Stimulated activated CD4-positive, alpha-beta T cell treated with anti-CD3 and anti-CD28 coated beads, Interleukin-15, amount 100 ng/mL, for 48 hours (primary cell): ENCODE measurements at places on chromosomes 1 and 21.

GRCh38 chr1:211348547-211348946 is 21.9 kb downstream of the TRAF5 start:
- no peak for DNase-seq

GRCh38 chr21:36783612-36784374 is 84.9 kb downstream of the SIM2 start:
- no peak for DNase-seq

GRCh38 chr1:44786841-44787426 is 1.0 kb downstream of the BEST4 start:
- DNase-seq, result no peak

DNA sequence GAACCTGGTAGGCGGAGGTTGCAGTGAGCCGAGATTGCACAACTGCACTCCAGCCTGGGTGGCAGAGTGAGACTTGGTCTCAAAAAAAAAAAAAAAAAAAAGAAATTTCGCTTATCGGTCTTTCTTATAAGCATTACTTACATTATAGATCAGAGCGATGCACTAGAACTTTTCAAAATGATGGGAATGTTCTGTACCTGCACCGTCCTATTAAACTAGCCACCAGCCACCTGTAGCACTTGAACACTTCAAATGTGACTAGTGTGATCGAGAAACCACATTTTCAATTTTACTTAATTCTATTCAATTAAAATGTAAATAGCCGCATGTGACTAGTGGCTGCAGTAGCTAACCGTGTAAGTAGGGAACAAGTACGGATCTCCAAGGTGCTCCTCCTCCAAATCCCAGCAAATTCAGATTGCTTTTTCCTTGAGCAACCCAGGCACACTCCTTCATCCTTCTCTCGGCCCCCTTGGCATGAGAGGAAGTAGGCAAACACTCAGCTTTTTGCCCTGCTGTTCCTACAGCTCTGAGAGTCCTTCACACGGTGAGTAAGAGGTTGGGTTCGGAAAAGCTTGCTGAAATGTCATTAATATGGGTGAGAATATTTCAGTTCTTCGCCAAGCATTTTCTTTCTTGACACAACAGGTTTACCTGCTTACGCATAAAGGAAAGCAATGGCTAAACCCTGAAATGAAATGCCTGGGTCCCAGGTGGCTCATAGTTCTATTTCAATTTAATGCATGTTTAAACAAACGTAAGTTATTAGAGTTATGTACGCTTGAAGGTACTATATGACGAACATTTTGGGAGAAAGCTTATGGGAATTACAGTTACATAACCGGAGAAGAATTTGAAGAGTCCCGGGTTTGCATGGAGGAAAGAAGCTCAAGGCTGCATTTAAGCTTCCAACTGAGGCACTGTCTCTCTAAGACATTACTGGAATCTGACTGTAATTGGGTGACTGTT is 69.5 kb upstream of the HUNK start:
- no peak for DNase-seq

DNA sequence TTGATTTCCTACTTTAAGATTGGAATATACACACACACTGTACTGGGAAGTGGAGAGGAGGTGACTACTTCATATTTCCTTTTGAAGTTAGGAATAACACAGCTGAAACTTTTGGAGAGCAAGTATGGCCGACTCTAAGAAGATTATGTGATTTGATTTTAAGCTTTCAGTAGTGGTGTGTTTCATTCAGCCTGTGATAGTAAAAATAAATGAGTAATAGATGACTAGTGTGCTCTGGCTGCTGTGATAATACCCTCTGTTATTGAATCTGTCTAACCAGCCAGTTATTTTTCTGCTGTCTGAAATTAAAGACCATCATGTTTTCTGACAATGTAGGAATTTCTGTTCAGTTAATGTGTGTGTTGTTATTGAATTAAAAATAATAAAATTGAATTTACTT is 48.3 kb downstream of the CTTNBP2NL start:
- no peak for DNase-seq

DNA sequence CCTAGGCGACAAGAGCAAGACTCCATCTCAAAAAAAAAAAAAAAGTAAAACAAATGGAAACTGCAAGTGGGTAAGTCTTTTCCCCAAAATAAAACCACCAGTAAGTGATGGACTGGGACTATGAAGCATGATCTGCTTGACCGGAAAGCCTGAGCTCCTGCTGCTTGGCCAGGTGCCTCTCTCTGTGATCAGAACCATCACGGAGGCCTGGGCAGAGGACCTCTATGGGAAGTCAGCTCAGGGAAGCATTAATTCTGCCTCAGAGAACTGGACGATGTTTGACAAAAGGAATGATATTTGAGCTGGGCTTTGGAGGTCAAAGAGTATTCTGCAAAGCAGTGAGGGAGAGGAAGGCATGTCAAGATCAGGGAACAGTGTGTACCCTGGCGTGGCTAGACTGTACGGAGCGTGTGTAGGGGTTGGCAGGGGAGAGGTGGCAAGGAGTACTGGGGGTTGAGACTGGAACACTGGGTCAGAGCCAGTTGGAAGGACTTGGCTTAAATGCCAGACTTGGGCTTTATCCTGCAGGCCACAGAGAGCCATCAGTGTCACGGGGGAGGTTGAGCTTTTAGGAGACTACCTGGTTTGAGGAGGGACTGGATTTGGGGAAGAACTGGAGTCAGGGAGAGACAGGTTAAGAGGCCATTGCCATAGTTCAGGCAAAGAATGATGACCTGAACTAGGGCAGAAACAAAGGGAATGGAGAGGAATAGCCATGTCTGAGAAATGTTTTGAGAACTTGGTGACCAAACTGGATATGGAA is 16.4 kb downstream of the ATP1A2 start:
- DNase-seq, result no peak

- DNase-seq, result peak; percentile 25
Observed at GRCh38 chr1:183590244-183591191, at the start of gene NCF2. Gene NCF2 (minus strand): TSS chr1:183590459. CDS start chr1:183590329, 130 bp downstream.

- peak; percentile 67 for DNase-seq
Observed at GRCh38 chr1:9874959-9875635, 35.0 kb downstream of the CTNNBIP1 start.

- no peak for DNase-seq
Observed at GRCh38 chr1:74811436-74812179, 78.7 kb downstream of the TYW3 start.

DNA sequence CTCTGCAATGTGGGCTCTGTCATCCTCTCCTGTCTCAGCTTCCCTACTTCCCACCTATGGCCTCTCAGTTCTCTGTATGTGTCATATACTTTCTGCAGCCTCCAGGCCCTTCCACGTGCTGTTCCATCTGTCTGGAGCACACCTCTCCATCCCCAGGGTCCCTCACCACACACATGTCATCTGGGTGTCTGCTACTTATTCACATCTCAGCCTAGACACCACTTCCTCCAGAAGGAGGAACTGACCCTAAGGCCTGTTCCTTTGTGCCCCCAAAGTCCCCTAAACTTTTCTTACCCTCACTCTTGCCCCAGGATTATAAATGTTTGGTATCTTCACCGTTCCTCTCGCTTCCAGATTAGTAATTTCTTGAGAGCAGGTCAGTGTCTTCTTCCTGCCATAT is 10.1 kb downstream of the LACTBL1 start:
- no peak for DNase-seq

- no peak for DNase-seq
Observed at GRCh38 chr1:243663651-243664050, 186.4 kb downstream of the AKT3 start.

- DNase-seq, result no peak
Observed at GRCh38 chr1:169132512-169133227, 26.2 kb downstream of the ATP1B1 start.

- DNase-seq, result no peak
Observed at GRCh38 chr21:43321111-43321510, 105.8 kb downstream of the SIK1 start.

- DNase-seq, result no peak
Observed at GRCh38 chr1:235790123-235790522, 76.6 kb downstream of the LYST start.

DNA sequence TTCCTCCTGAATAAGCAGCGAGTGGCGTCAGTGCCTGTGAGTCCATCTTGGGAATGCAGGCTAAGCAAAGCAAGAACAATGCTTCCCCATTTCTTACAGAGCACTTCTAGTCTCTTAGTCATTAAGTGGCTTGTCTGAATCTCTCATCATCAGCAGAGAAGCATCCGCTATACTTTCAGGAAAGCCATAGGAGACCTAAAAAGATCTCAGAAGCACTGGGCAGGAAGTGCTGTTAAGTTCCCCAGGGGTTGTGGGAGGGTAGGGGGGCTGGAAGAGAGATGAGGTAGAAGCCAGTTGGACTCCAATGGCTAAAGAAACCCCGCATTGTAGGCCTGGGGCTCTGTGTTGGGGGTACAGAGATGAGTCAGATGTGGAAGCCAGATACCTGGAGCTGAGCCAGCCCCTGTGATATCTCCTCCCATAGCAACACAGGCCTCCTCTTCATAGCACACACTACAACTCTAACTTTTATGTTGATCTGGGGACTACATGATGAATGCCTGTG is 44.9 kb downstream of the SYT6 start:
- DNase-seq, result no peak

GRCh38 chr21:38917043-38917774 is 111.5 kb downstream of the ETS2 start:
- DNase-seq, result no peak

DNA sequence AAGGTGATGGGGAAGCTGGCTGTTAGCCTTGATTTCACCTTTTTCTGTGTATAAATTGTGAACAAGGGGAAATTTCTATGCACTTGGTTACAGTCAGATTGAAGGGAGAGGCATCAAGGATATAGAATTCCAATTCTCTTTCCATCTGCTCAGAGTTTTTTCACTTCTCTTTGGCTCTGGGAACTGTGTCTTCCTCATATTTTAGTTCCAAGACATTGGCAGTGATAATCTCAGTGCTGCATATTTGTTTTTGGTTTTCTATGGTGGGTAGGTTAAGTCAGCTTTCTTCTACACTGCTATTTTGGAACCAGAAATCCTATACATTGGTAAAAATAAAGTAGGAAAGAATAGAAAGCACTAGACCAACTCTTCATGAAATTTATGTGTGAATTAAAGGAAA is 569.6 kb upstream of the CXADR start:
- DNase-seq, result no peak
